ENCODE measurements at places on chromosomes 3 and 15. TPM values are rescaled to one million over a fixed set of nuclear protein-coding genes. Genes with fewer than 3 reads are reported as not detected.

DNA sequence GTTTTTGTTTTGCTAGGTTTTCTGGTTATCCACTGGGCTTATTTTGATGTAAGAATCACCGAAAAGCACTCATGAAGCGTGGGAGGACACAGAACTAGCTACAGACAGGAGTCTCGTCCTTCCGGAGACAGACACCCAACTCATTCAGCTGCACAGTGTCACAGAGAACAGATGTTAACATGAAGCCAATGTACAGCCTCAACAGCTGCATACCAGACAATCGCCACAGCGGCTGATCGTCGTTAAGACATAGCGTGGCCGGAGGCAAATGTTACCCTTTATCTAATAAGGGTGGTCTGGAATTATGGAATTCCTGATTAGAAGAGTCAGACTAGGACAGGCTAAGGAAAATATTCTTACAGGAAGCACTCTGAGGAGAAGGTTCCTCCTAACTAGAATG is 1.1 kb upstream of the PYGO1 start:
- DNase-seq: no peak
- no peaks in the 10 kb centered on the region for H3K27me3 ChIP-seq
- H3K27ac ChIP-seq: peak overlapping the region; percentile 98
- H3K4me3 ChIP-seq: peak overlapping the region; percentile 45
- H3K36me3 ChIP-seq: no peaks in the 10 kb centered on the region

DNA sequence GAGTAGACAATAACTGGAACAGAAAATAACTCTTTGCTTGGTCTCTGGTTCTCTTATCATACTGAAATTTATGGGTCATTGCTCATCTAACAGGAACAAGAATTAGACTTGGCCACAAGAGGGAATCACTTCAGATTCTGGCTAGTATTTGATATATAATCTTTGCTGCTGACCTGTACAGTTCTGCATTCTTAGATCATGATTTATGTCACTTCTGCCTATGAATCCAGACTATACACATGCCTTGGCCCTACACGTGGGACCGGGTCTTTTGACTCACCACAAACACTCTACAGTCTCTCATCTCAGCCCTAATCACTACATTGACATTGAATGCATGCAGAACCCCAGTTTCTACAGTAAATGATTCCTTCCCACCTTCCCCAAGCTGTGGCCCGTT is 162.5 kb upstream of the SOX2 start:
- no peaks in the 10 kb centered on the region for H3K36me3 ChIP-seq
- no peaks in the 10 kb centered on the region for H3K4me1 ChIP-seq
- DNase-seq: no peak
- no peak overlapping the region for H3K27ac ChIP-seq

GRCh38 chr15:88031461-88031860 is 225.1 kb downstream of the NTRK3 start:
- H3K27ac ChIP-seq: no peak overlapping the region
- H3K36me3 ChIP-seq: no peaks in the 10 kb centered on the region
- no peak overlapping the region for H3K4me3 ChIP-seq

- H3K4me1 ChIP-seq: no peaks in the 10 kb centered on the region
- no peaks in the 10 kb centered on the region for H3K36me3 ChIP-seq
- no peak overlapping the region for H3K4me3 ChIP-seq
- no peak overlapping the region for H3K27ac ChIP-seq
- no peak for DNase-seq
Observed at GRCh38 chr3:61425356-61425755, 136.0 kb upstream of the PTPRG start.

GRCh38 chr3:168497183-168497582 is 401.5 kb upstream of the GOLIM4 start:
- no peaks in the 10 kb centered on the region for H3K4me1 ChIP-seq
- H3K27me3 ChIP-seq: no peaks in the 10 kb centered on the region

GRCh38 chr3:14542656-14543055 is 2.5 kb upstream of the GRIP2 start:
- no peak for DNase-seq
- no peak overlapping the region for H3K27ac ChIP-seq
- H3K36me3 ChIP-seq: no peaks in the 10 kb centered on the region
- H3K4me3 ChIP-seq: no peak overlapping the region
- H3K4me1 ChIP-seq: no peaks in the 10 kb centered on the region
- H3K27me3 ChIP-seq: no peaks in the 10 kb centered on the region

ATP13A5 gene
- not detected for total RNA-seq

C3orf20 gene
- total RNA-seq: not detected

WDR93 gene
- total RNA-seq: 1.5 TPM

LRRC31 gene
- not detected for total RNA-seq

TPRG1 gene
- 7.7 TPM for total RNA-seq

WDR53 gene
- 10.6 TPM for total RNA-seq

NME9 gene
- not detected for total RNA-seq

SCAANT1 gene
- total RNA-seq: not detected

IQGAP1 gene
- total RNA-seq: 266 TPM

Data from uterus (tissue), 4 donors.